Activated T-helper 2 cell treated with anti-CD3 and anti-CD28 coated beads, Interferon-gamma antibody, Interleukin-2, Interleukin-4, amounts not matched to agents 10 μg/mL and 5 μg/mL and 100 μg/mL, durations not matched to agents 14 hours and 24 hours and 36 hours (primary cell): ENCODE measurements at places on chromosomes 4 and X. TPM values are rescaled to one million over a fixed set of nuclear protein-coding genes. Genes with fewer than 3 reads are reported as not detected.
A peak's percentile ranks its signal among the peaks of the same experiment; 100 is the strongest.

The AREG gene
- 1.3 and 1.7 TPM in 2 replicates for total RNA-seq

DNA sequence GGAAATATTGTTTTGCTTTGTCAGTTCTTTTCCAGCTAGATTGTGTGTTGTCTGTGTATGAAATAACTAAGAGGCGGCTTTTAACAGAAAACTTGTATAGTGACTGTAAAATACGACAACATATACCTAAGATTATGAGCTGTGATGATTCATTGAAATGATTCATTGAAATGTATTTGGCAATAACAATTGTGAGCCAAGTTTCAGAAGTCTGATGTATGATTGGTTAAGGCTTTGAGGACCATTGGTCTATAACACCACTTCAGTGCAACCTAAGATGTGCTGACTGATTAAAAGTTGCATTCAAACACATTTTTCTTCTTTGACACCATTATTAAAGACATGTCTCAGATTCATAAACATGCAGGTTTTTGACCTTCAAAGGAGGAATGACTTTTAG, 76.6 kb downstream of the PTPN13 start:
- DNase-seq, result no peak

GRCh38 chr4:184843984-184844554, 18.3 kb upstream of the ACSL1 start:
- no peak for DNase-seq

GRCh38 chr4:168183717-168184571, 91.6 kb downstream of the ANXA10 start:
- no peak for DNase-seq

- DNase-seq, result no peak
Measured at GRCh38 chrX:13064599-13065143, 20.3 kb upstream of the FAM9C start.

The CENPVL1 gene
- not detected in 2 replicates for total RNA-seq

- no peak for DNase-seq
Measured at GRCh38 chr4:2599304-2599654, 62.8 kb downstream of the FAM193A start.

DNA sequence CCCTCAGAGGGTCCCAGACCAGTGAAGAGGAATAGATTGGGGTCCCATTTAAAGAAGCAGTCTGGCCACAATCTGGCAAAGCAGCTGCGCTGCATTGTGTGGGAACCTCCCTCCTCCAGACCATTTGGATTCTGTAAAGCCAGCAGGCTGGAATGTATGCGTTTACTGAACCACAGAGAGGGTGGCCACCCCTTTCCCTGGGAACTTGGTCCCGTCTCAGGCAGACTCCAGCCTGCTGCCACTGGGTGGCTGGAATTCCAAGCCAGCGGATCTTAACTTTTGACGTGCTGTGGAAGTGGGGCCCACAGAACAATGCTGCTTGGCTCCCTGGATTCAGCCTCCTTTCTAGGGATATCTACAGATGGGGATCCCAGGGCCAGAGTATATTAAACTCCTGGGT, 307.2 kb downstream of the DACH2 start:
- DNase-seq, result no peak

- no peak for DNase-seq
Measured at GRCh38 chr4:77880784-77881183, 18.2 kb downstream of the MRPL1 start.

DNA sequence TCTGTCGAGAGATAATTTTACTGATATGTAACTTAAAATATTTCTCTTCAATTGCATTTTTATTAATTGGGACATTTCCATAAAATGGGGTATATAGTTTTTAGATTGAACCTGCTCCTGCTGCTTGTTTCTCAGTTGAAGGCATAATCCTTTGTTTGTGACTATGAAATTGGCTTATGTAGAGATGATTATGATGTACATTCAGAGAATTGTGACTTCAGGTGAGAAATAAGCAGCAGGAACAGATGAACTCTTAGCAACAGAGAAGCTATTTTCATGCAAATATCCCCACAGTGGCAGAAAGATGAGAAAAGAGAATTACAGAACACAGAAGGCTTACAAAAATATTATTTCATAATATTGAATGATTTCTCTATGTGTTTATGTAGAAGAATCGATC, 1499.5 kb upstream of the ADGRL3 start:
- no peak for DNase-seq

DNA sequence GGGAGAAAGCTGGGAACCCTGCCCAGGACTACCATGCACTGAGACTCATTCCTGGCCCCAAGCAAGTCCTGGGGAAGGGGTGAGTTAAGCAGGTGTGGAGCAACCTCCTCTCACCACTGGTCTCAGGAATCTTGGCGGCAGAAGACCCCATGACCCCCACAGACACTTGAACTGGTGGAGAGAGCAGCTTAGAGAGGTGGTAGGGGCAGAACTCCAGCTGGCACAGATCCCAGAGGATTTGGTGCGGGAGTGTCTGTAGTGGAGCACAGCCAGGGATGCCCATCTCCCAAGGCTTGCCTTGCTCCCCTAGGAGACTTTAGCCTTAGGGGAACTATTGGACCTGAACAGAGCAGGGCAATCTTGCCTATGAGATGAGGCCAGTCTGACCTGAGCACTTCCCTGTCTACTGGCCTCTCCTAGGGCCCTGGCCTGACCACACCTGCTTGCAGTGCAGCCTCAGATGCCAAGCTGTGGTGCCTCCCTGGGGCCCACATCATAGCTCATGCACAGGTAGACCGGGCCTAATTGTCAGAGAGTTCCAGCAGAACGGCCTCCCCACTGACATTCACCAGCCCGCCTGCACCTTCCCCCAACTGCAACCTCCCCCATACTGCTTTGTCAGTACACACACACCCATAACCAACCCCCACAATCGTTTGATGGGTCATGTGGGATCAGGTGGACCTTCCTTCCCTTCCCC, 78.0 kb downstream of the NAA11 start:
- DNase-seq, result no peak

DNA sequence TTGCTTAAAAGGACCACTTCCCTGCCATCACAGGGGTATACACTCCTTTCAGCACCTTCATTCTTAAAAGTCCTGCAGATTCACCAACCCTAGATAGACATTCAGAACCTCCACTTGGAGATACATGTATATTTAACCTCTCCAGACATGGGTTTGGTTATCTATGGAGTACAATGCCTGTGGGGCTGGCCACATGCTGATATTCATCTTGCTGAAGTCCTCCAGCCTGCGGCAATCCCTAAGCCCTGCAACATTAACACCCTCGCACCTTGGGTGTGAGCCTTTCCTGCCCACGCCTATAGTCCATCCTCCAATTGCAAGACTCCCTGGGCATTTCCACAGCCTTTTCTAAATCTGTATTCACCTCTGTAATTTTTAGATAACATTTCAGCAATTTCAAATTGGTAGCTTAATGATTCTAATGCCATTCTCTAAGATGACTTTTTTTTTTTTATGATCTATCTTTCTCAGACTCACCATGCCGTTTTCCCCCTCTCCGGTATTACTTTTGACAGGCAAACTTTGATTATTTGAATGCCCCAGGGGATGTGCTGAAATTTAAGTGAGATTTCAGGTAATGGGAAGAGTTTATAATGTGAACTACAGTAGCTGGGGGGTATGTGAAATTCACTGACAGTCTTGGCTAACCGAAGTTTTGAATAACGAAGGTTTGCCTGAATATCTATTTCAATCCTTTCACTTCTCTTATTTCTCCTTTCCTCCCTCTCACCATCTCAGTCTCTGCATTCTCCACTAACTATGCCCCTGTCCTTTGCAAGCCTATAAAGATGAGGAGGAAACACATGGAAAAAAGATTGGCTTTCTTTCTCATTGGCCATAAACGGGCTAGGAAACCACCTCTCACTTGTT, 24.1 kb downstream of the CCDC149 start:
- no peak for DNase-seq

GRCh38 chr4:163148466-163149336, 18.0 kb downstream of the NAF1 start:
- no peak for DNase-seq

- DNase-seq, result no peak
Measured at GRCh38 chrX:63744850-63745394, 40.1 kb downstream of the ARHGEF9 start.

The CFAP99 gene
- not detected in 2 replicates for total RNA-seq

GRCh38 chrX:155028877-155029291, 2.2 kb downstream of the FUNDC2 start:
- no peak for DNase-seq

- no peak for DNase-seq
Measured at GRCh38 chrX:22652596-22652995, 347.2 kb upstream of the DDX53 start.

GRCh38 chr4:89502581-89502980, 195.0 kb upstream of the GPRIN3 start:
- DNase-seq, result no peak

GRCh38 chr4:30746735-30747134, 26.6 kb downstream of the PCDH7 start:
- no peak for DNase-seq

- no peak for DNase-seq
Measured at GRCh38 chr4:138832563-138832962, 183.0 kb upstream of the NOCT start.

GRCh38 chrX:40096395-40097091, 1.2 kb downstream of the BCOR start:
- DNase-seq, result peak; percentile 63

- DNase-seq, result no peak
Measured at GRCh38 chr4:71262161-71262560, 76.7 kb upstream of the SLC4A4 start.

DNA sequence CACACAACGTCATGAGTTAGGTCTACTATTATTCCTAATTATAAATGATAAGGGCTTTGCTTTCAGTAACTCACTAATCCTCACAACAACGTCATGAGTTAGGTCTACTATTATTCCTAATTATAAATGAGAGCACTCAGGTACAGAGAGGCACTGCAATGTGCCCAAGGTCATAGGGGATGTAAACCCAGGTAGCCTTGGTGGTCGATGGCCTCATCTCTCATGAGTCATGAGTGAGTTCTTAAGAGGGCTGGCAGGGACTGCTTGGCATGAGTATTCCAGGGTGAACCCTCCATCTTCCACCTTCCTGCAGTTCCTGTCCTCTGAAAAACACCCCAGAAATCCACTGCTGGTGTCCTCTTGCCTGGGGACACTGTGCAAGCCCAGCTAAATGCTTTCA, 317.1 kb downstream of the STK32B start:
- DNase-seq, result no peak

DNA sequence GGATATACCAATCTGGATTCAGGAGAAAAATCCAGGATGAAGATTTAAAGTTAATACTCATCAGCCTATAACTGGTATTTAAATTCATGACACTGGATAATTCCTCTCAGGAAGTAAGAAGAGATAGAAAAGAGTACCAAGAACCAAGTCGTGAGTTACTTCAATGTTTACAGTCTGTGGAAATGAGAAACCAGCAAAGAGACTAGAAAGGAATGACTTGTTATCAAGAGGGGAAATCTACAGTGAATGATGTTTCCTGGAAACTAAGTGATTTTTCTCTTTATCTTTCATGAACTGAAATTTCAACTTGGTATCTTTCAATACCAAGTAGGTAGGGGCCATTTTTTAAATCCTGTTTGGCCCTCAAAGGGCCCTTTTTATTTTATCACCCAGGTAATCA, 217.9 kb upstream of the AFF2 start:
- DNase-seq, result no peak
